ENCODE measurements at places on chromosomes 13 and 19.

DNA sequence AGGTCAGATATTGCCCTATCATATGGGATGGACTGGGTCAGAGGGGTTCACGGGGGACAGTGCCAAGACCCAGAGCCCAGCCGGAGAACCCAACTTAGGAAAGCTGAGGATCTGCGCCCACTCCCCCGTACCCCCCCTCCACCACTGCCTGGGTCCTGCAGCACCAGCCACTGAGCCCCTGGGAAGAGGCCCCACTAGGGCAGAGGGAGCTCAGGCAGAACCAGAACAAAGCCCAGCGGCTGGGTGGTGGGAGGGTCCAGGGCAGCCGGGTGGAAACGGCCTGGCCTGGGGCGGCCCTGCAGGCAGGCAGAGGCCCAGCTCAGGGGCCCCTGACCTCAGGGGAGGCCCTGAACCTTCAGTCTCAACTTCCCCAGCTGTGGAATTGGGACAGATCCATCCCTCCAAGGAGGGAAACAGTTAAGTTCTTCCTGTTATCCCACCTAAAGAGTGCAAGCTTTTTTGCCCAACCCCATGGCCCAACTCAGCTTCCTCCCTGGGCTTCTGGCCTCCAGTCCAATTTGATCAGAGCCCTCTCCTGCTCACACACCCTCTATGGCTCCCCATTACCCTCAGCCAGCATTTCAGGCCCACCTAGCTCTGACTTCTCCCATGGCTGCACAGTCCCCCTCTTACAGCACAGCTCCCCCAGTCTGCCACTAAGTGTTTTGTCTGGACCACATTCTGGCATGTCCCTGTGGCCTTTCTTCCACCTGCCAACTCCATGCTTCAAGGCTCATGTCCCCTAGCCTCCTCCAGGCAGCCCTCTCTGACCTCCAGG lies 3.1 kb downstream of the NR2F6 start:
- DNase-seq, result no peak

- DNase-seq, result no peak
These were observed 19.9 kb downstream of the STARD13 start for GRCh38 chr13:33265607-33266006.

GRCh38 chr13:87302931-87303330 lies 368.2 kb upstream of the SLITRK5 start:
- no peak for DNase-seq

GRCh38 chr19:18205200-18205892 lies 1.5 kb upstream of the RAB3A start:
- DNase-seq, result peak; percentile 71

- no peak for DNase-seq
These were observed 379.4 kb downstream of the KLF12 start for GRCh38 chr13:73754727-73755292.

DNA sequence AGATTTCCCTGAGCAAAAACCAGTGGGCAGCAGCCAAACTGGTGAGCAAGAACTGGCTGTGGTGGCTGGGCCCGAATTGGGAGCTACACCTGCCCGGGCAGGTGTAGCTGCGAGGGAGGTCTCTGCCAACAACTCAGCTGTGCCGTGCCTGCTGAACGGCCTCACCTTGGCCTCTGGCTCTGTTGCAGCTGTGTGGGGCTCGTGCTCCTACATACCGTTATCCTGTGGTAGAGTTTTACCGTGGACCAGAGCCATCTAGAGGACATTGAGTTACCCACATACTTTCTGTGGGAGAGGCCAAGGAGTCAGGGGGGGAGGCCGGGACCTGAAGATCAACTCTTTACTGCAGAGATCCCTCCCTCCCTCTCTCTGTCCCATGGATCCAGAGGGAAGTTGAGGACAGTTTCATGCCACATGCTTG lies 113.2 kb downstream of the TM9SF2 start:
- no peak for DNase-seq

DNA sequence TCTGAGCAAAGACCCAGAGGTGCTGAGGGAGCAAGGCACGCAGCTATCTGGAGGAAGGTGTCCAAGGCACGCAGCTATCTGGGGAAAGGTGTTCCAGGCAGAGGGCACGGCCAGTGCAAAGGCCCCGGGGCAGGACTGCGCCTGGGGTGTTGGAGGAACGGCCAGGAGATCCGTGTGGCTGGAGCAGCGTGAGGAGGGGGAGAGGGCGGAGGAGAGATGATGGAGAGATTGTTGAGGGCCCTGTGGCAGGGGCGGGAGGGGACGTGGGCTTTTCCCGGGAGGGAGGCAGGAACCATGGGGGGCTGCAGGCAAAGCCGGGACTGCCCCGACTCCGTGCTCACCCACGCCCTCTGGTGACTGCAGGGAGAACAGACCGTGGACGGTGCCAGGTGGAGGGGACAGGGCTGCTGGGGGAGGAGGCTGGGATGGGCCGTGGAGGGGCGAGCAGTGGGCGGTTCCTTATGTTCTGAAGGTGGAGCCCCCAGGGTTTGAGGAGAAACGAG lies 13.3 kb upstream of the MISP start:
- DNase-seq, result peak; percentile 62

GRCh38 chr19:7987114-7987768 lies 18.2 kb downstream of the ELAVL1 start:
- no peak for DNase-seq

DNA sequence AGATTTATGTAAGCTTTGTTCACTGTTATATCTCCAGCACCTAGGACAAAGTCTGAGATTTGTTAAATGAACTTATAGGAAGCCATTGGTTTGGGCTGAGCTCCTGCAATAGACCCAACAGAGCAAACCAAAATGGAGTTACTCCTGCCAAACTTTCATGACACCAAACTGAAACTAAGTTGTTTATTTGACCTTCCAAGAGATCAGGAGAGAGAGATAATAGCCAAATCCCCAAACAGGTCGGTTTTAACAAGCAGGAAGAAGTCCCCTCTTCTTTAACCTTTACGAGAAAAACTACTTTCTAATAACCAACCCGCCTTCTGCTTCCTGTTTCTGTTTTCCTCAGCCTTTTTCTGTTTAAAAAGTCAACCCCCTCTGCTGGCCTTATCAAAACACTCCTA lies 54.9 kb upstream of the ATP12A start:
- no peak for DNase-seq

DNA sequence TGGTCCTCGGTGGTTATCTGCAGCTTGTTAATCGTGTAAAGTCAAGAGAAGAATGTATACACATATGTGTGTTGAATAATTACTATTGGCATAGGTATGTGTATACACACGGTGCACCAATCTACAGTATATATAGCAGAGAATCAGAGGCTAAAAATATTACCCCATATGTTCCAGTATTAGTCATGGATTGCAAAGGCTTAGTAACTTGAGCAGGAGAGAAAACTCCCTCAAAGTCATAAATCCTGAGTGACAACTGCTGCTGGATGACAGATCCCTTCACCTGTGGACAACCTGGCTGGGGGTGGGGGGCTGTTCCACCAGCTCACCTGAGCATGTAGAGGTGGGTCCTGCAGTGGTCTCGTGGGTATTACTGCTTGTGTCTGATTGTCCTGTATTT lies 185.0 kb downstream of the ZNF536 start:
- no peak for DNase-seq

GRCh38 chr13:98752467-98753290 lies at the start of gene SLC15A1:
Gene SLC15A1, minus strand, starts transcription at chr13:98752672. Its CDS starts 74 bp downstream, at chr13:98752598.
- no peak for DNase-seq

- no peak for DNase-seq
These were observed 5.5 kb upstream of the PTOV1 start for GRCh38 chr19:49845414-49845813.

- no peak for DNase-seq
These were observed 76.4 kb downstream of the INSR start for GRCh38 chr19:7217861-7218260.

GRCh38 chr19:35291259-35291658 lies 702 bp upstream of the MAG start:
- no peak for DNase-seq

GRCh38 chr13:21066946-21067345 lies 5.6 kb upstream of the LATS2 start:
- no peak for DNase-seq

- no peak for DNase-seq
These were observed 23.9 kb upstream of the URAD start for GRCh38 chr13:28012383-28012782.

GRCh38 chr13:43299374-43299773 lies 276.0 kb downstream of the DNAJC15 start:
- DNase-seq, result no peak

DNA sequence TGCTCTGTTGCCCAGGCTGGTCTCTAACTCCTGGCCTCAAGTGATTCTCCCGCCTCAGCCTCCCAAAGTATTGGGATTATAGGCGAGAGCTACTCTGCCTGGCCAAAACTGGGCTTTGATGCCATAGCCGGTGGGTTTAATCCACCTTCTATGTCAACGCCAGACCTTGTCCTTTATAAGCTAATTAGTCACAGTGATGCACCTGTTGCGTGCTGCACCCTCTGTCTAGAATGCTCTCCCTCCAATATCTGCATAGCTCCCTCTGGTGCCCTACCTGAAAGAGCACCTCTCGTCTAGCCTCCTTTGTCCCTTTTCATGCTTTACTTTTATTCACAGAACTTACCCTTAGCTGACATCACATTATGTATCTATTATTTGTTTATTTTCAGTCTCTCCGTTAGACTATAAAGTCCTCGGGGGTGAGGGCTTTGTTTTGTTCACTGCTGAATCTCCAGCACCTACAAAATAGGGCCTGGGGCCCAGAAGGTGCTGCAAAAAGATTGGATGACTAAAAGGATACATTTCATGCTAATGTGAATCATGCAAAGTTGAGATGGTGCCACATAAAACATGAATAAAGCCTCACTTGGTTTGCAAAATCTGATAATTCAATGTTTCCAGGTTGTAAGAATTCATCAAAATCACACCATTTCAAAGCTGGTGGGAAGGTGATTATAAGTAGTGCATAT lies 148.1 kb downstream of the USP12 start:
- no peak for DNase-seq

DNA sequence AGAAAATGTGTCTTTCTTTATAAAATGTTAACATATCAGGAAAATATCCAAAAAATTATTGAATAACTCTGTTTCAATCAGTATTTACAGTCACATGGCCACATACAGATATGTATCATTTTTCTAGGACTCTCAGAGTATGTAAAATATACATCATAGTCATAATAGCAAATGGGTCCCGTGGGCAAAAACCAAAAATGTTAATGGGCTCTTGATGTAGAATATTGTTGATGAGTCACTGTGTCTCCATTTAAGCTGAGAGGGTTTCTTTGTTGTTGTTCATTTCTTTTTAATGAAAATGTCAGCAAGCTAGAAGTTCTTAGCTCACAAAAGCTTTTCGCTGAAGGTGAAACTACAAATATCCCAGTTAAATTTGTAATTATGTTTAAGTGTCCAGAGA lies 1713.1 kb upstream of the PCDH20 start:
- no peak for DNase-seq

DNA sequence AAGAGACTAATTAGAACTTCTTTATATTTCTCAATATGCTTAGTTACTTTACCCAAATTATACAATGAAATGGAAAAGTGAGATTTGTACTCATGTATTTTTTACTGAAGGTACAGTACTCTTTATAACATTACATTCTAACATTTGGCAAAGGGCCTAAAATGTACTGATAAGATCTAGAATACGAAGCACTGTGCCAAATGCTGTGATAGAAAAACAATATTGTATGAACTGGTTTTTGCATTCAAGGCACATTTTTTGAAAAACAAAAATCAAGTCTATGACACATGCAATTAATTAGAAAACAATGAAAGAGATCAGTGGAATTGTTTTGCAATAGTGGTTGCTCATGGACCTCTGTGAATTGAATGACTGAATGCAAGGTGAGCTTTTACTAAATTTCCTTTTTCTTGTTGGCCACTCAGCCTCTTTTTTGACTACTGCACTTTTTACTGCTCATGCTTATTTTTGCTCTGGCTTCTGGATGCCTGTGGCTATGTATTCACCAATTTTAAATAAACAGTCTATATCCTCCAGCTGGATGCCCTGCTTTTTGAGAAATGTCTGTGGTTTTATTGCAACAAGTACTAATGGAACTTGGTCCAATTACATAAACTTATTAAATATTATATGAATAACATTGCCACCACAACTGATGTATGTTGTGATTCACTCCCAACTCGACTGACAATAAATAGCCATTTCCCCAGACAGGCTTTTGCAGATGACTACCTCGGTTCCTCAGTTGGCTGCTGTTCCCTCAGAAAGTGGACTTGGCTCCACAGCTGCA lies 41.4 kb upstream of the OBI1 start:
- DNase-seq, result no peak

GRCh38 chr19:45477713-45478453 lies 10.1 kb downstream of the FOSB start:
- DNase-seq, result peak; percentile 41

- DNase-seq, result no peak
These were observed 282.4 kb downstream of the MZT1 start for GRCh38 chr13:72444999-72445398.

DNA sequence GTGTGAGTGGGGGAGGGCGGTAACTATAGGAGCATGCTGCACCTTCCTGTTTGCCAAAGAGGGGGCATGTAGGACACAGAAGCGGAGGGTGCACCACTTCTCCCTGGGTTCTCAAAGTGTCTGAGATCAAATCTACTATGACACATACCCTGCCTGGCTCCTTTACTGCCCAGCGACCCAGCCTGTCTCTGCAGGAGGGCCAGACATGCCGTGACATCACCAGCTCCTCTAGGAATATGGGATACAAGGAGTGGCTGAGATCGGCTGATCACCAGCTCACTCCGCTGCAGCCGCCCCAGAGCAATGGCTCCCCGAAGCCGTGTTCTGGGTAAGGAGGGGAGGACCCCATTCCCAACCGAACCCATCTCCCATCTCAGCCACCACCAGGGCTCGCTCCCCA lies 16.4 kb upstream of the IGFL1 start:
- DNase-seq, result no peak

DNA sequence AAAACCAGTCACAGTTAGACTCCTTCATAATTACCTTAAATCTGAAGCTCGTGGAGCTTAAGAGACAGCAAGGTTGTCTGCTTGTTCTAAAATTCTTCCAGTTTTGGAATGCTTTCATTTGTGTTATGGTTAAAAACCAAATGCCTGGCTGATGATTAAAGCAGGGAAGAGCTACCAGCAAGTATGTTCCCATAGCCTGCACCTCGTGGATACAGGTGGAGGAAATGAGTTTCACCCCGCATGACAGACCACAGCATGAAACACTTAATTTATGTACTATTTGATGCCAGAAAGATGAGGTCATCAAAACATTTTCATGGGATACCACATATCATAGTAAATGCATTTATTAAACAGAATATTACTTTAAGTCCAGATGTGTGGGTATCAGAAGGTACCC lies 416 bp upstream of the DOCK9 start:
- DNase-seq, result no peak

GRCh38 chr13:111202745-111203144 lies 87.6 kb downstream of the ARHGEF7 start:
- DNase-seq, result no peak

Data from activated naive CD8-positive, alpha-beta T cell treated with anti-CD3 and anti-CD28 coated beads for 36 hours (primary cell).